Epithelial cell of prostate (primary cell): ENCODE measurements at places on chromosomes 3 and 15.
A peak's percentile ranks its signal among the peaks of the same experiment; 100 is the strongest.

- no peak for DNase-seq
These were observed 1.1 kb downstream of the FBN1 start for GRCh38 chr15:48644467-48644826.

- DNase-seq: peak; percentile 100
These were observed 5.6 kb upstream of the FEM1B start for GRCh38 chr15:68271854-68272471.

DNA sequence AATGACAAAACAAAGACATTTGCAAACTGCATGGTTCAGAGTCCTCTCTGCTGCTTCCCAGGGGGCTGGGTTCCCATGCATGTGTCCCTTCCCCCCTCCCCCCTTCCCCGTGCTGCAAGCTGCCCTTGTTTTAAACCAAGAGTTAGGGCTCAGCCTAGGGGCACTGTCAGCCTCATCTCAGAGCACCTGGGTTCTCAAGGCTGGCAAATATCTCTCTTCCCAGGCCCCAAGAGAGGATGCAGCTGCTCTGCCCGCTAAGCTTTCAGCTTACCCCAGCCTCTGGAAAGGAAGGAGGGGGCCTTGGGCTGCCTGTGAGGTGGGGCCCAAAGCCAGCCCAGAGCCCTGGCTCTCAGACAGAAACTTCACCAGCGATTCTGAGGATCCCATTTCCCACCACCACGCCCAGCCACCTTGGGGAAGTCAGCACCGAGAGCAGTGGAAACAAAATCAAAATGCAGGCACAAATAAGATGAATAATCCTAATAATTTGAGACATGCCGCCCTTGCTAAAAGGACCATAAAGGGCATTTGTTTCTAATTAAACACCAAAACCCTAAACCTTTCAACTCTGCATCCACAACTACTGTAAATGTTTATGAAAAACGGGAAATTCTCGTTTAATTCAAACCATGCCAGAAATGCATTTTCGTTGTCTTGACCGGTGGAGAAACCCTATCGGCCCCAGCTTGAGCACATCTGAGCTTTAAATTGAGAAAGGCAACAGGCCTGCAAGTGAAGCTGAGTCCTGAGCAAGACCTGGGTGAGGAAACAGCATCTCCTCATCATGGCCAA, 67.7 kb upstream of the WNT5A start:
- no peak for DNase-seq

GRCh38 chr15:83207660-83208366, at the start of gene HDGFL3:
Gene HDGFL3, minus strand, starts transcription at chr15:83207823. Its CDS starts 409 bp downstream, at chr15:83207414.
- DNase-seq: no peak

GRCh38 chr3:14796403-14797077, 22.2 kb upstream of the FGD5 start:
- no peak for DNase-seq

- no peak for DNase-seq
These were observed 46.6 kb upstream of the ATP2B2 start for GRCh38 chr3:10551821-10552630.

DNA sequence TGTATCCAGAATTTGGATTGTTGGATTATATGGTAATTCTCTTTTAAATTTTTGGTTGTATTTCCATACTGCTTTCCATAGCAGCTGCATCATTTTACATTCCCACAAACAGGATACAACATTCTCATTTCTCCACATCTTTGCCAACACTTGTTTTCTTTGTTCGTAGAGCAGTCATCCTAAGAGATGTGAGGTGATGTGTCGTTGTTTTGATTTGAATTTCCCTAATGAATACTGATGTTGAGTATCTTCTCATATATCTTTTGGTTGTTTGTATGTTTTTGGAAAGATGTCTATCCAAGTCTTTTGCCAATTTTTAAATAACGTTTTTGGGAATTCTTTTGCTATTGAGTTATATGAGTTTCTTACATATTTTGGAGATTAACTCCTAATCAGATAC, 93.6 kb downstream of the GMNC start:
- DNase-seq: no peak

DNA sequence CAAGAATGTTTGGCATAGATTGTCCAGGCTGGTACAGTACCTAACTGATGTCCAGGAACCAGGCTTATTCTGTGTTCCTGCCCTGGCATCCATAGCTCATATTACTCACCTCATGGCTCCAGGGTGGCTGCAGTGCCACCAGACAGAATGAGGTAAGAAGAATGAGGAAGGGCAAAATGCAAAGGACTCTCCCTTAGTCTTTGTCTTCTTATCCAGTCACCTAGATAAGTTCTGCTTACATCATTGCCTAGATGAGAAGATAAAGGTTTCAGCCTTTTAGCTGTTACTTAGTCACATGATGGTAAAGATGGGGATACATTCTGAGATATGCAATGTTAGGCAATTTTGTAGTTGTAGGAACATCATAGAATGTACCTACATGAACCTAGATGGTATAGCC, 45.8 kb downstream of the CHP1 start:
- DNase-seq: no peak

GRCh38 chr3:119716998-119717397, 14.2 kb downstream of the CFAP91 start:
- DNase-seq: no peak

DNA sequence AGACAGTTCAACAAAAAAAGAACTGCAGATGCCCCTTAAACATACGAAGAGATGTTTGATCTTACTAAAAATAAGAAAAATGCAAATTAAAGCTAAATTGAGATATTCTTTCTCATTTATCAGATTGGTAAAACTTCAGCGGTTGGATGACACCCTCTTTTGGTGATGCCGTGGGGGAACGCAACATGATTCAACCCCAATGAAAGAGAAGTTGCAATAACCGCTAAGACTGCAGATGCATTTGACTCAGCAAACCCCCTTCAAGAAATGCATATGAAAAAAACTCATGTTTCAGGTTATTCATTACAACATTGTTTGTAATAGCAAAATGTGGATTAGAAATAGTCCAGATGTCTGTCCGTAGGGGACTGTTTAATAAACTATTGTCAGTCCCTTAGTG, 3.6 kb downstream of the KLHL6 start:
- no peak for DNase-seq

DNA sequence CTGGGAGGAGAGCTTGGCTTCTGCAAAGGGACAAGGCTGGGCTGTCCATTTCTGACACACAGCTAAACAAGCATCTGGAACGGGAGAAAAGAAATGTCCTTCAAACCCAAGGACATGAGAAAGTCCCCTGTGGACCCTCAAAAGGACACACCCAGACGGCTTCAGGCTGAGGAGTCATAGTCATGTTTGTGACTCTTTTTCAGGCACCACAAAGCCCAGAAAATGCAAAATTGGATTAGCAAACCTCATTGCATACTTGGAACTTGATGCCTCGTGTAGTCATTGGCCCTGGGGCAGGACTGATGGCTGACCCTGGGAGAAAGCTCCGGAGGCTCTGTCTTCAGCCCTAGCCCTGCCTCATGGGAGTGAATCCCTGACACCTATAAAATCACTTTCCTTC, 21.5 kb downstream of the FAM174B start:
- no peak for DNase-seq

GRCh38 chr3:13018561-13019242, 54.5 kb downstream of the IQSEC1 start:
- no peak for DNase-seq

GRCh38 chr3:32435911-32436815, 44.5 kb downstream of the CMTM7 start:
- DNase-seq: no peak
